KBM-7 (cell line): ENCODE measurements at places on chromosomes 1 and 21.

DNA sequence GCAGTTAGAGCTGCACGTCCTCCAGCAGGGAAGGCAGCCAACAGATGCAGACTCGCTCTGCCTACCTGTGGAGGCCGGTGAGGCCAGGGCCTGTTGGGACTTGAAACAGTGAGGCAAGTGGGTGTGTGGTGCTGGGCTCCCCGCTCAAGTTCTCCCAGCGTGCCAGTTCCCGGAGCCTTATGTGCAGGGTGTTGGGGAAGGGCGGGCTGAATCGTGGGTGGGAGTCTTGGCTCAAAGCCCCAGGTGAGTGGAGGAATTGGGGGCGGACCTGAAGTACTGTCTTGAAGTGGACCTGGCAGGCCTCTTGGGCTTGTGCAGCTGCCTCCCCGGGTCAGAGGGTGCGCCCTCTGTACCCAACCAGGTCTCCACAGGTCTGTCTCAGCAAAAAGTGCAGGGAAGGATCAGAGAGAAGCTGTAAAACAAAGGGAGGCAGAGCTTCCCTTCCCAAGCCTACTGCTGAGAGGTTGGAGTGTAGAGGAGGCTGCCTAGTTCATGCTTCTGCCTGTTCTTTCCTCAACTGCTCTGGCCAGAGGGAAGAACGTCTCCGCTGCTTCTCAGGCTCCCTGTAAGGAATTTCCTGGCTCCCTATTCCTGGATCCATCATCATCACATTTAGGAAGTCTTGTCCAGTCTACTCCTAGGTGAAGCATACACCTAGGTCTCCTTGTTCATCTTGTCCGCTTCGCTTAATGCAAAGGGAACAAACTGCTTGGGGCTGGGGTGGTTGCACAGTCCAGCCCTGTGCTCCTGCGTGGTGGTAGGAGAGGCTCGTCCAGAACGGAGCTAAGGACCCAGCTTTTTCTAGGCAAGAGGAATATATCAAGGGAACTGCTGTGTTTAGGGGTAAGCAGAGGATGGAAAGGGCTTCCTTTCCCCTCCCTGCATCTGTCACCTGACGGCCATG is 14.9 kb downstream of the UTP11 start:
- no peak for DNase-seq

GRCh38 chr1:165840423-165840822 is 13.0 kb downstream of the UCK2 start:
- DNase-seq: no peak

DNA sequence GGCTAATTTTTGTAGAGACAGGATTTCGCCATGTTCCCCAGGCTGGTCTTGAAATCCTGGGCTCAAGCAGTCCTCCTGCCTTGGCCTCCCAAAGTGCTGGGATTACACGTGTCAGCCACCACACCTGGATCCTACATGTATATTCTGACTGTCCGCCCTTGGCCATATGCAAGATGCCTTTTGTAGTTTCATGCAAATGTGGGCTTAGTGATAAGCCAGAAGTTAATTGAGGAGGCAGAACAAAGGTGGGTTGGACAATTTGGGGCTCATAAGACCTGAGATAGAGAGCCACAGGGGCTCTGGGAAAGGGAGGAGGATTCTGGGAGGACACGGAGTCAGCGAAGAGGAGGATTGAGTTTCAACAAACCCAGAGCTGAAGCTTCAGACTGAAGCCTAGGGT is 24.9 kb downstream of the ALPL start:
- DNase-seq: no peak

GRCh38 chr1:53330819-53331218 is 2.9 kb upstream of the LRP8 start:
- DNase-seq: no peak

DNA sequence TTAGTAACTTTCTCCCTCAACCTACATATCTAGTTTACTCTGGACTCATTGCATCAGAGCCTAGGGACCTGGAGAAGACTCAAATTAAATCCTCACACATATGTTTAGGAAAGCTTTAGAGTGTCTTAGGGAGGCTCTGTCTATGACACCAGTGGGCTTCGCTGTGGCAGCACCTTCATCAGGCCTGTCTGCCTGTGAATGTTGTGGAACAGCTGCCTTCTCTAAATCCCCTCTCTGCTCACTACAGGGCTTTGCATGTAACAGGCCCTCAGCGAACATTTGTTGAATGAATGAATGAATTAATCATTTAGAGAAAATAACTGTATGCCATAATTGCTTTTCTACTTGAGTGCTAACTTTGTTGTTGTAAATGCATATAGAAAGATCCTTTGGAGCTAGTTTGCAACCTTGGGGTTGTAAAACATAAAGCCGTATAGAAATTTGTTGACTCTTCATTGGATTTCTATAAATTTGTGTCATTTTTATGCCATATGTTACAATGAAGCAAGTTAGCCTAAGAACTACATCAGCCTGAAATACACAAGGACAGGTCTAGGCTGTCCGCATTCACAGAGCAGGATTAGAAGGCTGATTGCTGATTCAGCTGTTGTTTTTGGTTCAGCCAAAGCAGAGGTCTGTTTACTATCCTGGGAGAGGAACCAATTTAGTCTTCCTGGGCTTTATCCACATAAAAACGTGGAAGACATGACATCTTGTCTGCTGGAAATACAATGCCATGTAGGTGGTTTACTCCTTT is 238.0 kb downstream of the ASTN1 start:
- DNase-seq: no peak

- peak; percentile 82 for DNase-seq
Measured at GRCh38 chr1:186680245-186681061, at the start of gene PTGS2. PTGS2 (minus strand) TSS chr1:186680423; CDS start chr1:186680290, 133 bp downstream.

GRCh38 chr1:213274140-213274539 is 223.1 kb downstream of the RPS6KC1 start:
- DNase-seq: peak; percentile 3

DNA sequence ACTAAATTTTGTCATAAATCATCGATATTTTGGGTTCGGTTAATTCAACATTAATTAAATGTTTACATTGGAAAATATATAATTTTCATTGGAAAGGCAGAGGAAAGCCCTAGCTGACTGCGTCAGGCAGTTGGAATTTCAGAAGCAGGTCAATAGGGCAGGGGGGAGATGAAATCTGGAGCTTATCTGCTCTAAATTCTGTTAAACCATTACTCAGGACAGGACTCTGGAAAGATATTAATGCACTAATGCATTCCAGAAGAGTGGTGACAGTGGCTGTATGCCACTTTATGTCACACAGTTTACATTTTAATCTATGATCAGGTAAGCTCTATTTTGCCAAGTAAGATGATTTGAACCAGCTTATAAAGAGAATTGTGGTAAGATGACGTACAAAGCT is 153.0 kb upstream of the B3GALT2 start:
- no peak for DNase-seq

DNA sequence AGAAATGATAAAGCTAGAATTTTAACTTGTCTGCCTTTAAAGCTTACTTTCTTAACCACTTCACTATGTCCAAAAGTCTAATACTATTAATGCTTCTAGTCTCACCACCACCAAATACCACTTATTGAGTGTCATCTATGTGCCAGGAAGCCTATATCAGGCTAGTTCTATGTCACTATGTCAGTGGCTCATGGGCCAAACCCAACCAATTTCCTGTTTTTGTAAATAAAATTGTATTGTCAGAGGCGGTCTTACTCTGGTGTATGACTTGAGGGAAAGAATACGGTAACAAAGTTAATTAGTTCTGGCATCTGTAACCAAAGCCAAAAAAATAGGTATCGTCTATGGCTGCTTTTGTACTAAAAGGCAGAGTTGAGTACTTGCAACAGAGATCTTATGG is 14.8 kb downstream of the F5 start:
- DNase-seq: no peak

- DNase-seq: no peak
Measured at GRCh38 chr1:6667139-6667538, 34.5 kb downstream of the DNAJC11 start.

GRCh38 chr1:42144711-42145388 is 8.4 kb upstream of the GUCA2B start:
- DNase-seq: no peak

GRCh38 chr1:46412893-46413595 is 18.9 kb downstream of the FAAH start:
- no peak for DNase-seq
